ENCODE measurements at places on chromosomes 5 and 9.

- DNase-seq: no peak
These were observed 90.1 kb downstream of the LMX1B start for GRCh38 chr9:126703866-126704156.

GRCh38 chr5:176881816-176882566 is 17.2 kb downstream of the HK3 start:
- no peak for DNase-seq

DNA sequence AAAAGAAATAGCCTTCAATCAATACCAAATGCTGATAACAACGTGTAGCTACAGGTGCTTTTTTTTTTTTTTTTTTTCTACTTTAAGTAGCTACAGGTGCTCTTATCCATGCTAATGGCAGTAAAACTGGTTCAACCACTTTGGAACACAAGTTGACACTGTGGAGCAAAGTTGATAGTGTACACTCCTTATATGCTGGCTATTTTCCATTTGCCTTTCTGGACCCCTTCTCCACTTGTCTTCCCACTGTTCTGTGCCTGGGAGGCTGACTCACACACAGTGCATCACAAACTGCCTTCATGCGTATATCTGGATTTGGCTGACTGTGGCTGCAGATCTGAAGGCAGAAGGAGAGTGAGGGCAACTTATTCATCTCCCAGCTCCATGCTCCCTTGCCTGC is 247.9 kb downstream of the MSX2 start:
- no peak for DNase-seq

DNA sequence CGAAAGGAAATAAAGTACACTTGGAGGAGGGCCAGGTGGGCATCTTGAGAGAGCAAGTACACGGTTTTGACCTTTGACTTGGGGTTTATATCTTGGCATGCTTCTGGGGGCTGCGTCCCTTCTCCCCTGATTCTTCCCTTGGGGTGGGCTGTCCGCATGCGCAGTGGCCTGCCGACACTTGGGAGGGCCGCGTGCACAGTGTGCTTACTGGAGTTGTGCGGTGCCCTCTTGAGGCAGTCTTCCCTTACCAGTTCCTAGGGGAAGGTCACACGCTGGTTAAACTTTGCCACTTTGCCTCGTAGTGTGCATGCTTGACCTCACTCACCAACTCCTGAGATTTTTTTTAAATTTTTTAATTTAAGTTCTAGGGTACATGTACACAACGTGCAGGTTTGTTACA is 4.3 kb upstream of the CLPTM1L start:
- no peak for DNase-seq

GRCh38 chr9:6197330-6197729 is 18.3 kb upstream of the IL33 start:
- DNase-seq: no peak

All from CD4-positive, alpha-beta T cell treated with Interleukin-1 beta for 1 hour (primary cell).